ENCODE measurements at places on chromosomes 5 and 9.

DNA sequence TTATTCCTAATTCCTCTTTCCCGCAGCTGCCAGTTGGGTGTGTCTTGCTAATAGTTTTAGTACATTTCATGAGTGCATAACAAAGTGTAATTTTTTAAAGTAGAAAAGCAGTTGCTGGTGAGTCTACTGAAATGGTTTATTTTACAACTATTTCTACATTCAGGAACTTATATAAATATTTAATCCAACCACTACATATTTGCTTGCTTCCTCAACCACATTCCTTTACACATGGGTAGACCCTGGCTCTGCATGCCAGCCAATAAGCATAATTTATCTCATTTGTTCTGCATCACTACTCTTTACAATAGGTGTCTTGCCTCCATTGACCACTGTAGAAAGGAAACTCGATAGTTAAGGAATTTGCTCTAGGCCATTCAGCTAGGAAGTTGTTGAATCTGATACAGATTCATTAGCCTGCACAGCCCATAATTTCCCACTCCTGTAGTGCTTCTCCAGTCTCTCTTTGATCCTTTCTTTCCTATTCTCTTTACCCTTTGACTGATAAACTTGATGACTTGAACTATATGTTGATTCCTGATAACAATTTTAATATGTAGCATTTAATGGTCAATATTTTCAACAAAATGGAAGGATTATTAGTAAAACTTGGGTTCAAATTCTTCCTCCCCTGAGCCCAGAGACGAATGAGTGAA, 342.5 kb upstream of the ACTBL2 start:
- no peak for DNase-seq

DNA sequence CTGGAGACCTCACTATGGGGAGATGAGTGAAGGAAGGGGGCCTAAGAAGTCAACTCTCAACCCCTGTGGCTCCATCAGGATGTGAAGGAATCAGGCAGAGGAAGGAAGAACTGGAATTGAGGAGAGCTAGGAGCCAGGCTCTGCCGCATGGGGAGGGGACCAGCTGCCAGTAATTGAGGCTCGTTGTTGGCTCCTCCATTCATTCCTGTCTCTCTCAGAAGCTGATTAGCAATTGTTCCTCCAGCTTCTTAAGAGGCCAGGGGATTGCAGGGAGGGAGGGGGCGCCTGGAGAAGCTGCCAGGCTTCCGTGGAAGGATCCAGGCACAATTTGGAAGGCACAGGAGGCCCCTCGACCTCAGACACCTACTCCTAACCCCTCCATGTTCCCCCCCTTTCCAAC, 20.5 kb upstream of the TTLL11 start:
- no peak for DNase-seq

DNA sequence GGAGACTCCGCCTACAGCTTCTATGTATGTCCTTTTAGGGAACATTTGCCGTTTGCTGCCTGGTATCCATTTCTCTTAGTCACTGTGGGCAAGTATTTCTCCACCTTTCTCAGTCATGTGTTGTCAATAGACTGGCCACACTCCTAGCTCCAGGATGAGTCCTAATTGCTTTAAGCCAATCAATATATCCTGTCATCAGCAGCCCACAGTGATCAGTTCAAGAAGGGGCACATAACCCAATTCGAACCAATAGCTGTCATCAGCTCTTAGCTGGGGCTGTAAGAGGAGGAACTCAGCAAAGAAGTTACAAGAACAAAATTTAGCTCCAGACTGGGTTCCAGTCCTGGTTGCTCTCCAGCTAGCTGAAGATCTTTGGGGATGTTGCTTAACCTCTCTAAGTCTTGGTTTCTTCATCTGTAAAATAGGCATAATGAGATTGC, 70.7 kb upstream of the MAN2A1 start:
- DNase-seq, result no peak

GRCh38 chr5:38207343-38207742, 51.0 kb upstream of the EGFLAM start:
- no peak for DNase-seq

- DNase-seq, result no peak
These were observed 625.5 kb upstream of the RORB start for GRCh38 chr9:73871636-73872035.

DNA sequence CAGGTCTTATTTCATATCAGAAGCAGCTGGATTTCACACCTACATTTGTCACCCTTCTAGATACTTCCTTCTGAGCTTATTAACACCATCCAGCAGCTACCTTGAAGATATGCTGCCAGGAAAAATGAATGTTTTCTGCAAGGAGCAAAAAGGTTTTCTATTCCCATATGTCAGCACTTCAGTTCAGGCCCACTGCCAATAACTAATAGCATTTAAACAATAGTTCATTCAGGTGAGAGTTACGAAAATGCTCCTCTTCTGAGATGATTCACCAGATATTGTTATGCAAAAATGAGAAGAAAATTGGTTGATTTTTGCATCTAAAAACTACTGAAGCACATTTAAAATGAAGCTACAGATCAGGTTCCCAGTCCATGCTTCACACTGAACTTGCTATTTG, 56.4 kb upstream of the ISL1 start:
- DNase-seq, result no peak

DNA sequence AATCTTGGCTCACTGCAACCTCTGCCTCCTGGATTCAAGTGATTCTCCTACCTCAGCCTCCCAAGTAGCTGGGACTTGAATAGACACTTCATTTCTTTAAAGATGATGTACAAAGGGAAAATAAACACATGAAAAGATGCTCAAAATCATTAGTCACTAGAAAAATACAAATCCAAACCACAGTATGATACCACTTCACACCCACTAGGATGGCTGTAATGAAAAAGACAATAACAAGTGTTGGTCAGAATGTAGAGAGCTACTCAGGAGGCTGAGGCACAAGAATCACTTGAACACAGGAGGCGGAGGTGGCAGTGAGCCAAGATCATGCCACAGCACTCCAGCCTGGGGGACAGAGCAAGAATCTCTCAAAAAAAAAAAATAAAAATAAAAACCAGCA, 13.0 kb downstream of the F2RL2 start:
- no peak for DNase-seq

DNA sequence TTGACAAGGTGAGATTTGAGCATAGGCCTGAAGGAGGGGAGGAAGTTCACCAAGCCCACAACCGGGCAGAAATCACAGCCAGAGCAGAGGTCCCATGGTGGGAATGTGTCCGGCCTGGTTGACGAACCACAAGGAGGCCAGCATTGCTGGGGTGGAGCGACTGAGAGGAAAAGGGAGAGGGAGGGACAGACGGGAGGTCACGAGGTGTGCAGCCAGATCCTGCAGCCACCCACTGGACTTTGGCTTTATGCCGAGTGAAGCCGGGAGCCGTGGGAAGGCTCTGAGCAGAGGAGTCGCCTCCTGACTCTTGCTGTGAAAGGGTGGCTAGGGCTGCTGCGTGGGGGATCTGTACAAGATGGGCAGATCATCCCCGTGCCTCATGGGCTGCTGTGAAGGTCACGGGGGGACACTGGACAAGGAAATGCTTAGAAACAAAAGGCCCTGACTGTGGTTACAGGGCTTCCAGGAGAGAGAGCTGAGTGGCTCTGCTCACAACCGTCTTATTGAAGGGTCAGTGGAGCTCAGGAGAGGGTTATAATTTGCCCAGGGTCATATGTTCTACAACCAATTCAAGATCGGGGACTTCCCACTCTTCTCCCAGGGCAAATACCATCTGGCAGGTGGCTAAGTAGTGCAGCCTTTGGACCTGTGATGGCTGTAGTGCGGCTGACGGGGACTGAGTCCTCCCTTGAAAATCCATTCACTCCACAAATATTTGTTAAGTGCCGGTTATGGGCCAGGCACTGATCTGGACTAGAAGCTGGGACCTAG, 15.6 kb upstream of the CD74 start:
- no peak for DNase-seq

Data from activated CD4-positive, CD25-positive, alpha-beta regulatory T cell treated with anti-CD3 and anti-CD28 coated beads, Interleukin-2, amount 50 U/mL, for 16 hours (primary cell).